Activated CD4-positive, CD25-positive, alpha-beta regulatory T cell treated with anti-CD3 and anti-CD28 coated beads, Interleukin-2, amount 50 U/mL, for 72 hours (primary cell): ENCODE measurements at places on chromosomes 1 and 21.

GRCh38 chr1:54342742-54343687, 63.2 kb downstream of the SSBP3 start:
- DNase-seq, result no peak

- DNase-seq, result no peak
These were observed 98.6 kb upstream of the PPP2R5A start for GRCh38 chr1:212186427-212187207.

DNA sequence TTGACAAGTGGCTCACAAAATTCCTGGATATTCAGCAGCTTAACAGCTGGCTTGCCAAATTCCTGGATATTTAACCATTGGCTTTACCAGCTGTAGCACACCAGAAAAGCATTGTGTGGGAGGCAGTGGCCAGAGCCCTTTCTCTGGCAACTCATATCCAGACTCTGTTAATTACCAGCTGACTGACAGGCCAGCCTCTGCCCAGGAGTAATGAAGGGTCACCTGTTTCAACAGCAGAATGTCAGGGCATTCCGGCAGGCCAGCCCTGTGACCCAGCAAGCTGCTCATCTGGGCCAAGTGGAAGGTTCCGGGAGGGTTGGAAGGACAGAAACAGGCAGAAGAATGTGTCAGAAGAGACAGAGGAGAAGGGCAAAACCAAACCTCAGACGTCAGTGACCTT, 35.2 kb upstream of the KIRREL1 start:
- DNase-seq, result no peak

DNA sequence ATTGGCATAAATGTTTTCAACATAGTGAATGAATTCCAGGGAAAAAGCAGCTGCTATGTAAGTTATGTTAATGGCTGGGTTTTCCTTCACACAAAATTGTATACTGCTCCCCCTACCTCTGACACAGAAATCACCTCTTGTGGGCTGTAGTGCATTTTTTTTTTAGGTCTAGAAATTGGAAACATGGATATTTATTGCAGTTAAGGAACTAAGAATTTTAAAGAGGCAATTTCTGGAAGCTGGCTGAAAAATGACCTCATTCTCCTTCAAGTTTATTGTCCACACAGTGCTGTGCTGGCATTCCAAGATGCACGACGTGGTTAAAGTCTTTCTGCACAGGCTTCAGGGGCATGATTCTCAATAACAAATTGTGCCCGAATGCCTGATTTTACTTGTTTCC, 1424.2 kb downstream of the MRPL39 start:
- DNase-seq, result no peak

DNA sequence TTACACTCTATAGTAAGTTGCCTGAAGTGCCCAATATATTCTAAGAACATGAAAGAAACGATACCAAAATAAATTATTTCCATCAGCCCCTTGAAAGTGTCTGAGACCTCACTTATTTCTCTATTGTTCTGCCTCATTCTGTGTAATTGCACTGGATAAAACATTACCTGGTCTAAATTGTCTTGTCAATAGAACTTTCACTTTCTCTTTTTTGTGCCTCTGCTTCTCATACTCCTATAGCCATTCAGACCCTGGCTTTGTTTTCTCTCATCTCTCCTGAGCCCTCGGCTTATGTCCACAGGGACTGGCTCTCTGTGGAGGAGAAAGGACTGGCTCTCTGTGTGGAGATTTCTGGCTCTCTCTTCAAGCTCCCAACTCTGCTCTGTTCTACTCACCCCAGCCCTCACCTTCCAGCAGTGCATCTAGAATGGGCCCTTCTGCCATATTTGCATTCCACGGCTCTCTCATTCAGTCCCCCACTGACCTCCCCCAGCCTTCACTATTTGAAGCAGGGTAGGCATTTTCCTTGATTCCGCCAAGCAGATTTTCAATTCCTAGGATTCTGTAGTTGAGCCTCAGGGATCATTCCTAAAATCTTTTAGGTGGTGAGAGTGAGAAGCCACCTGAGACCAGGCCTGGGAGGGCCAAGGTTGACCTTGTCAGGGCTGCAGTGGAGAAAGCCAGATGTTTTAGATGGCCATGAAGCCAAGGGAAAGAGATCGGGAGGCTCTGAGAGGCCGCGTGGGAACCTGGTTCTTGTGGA, 15.9 kb upstream of the GALNT2 start:
- DNase-seq, result no peak

DNA sequence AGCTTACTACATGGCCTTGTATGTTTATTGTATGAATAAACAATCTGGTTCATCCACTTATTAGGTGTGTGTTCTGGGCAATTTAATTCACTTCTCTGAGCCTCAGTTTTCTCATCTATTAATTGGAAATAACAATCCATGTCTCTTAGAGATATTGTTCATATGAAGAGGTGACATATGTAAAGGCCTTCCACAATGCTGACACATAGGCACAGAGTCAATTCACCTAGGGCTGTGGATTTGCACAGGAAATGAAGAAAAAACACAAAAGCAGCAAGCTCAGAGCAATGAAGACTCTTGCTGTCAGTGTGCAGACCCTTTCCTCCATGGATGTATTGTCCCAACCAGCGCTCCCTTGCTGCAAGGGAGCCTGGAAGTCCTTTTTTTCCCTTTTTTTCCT, 195.2 kb upstream of the CAMK1G start:
- DNase-seq, result no peak

DNA sequence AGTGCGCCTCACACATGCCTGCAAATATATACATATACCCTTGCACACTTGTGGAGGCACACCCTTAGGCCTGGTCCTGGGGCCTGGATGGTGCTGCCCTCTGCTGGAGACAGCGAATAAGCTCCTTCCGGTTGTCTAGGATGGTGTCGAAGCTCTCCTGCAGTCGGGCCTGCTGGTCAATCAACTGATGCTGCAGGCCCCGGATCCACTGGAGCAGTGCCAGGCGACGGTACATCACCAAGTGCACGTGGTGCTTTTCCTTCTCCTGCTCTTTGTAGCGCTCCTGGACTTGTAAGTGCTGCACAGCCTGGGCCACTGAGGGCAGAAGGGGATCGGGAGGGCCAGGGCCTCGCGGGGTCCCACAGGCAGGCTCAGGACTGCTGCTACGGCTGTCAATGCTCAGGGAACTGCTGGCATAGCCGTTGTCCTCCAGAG, 3.1 kb downstream of the C1orf216 start:
- DNase-seq, result peak; percentile 80

DNA sequence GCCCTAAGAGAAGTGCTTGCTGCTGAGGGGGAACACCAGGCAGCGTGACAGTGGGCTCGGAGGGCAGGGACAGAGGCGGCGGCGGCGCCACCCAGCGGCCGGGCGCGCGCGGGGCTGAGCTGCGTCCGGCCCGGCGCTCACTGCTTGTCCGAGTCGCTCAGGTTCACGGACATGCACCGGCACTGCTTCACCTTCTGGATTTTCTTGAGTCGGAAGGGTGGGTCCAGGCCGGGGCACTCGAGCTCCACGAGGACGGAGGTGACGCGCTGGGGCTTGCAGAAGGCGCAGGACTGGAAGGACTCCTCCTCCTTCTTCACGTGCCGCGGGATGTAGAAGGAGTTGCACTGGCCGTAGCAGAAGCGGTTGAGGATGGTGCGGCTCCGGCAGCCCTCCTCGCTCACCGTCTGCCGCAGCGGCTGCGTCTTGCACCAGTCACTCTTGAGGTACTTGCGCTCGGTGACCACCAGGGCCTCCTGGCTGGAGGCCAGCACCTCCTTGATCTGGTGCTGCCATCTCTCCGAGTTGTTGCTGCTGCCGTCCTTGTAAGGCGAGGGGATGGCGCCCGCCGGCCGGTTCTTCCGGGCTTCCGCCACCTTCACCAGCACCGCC, 119.0 kb downstream of the GREM2 start:
- DNase-seq, result no peak

DNA sequence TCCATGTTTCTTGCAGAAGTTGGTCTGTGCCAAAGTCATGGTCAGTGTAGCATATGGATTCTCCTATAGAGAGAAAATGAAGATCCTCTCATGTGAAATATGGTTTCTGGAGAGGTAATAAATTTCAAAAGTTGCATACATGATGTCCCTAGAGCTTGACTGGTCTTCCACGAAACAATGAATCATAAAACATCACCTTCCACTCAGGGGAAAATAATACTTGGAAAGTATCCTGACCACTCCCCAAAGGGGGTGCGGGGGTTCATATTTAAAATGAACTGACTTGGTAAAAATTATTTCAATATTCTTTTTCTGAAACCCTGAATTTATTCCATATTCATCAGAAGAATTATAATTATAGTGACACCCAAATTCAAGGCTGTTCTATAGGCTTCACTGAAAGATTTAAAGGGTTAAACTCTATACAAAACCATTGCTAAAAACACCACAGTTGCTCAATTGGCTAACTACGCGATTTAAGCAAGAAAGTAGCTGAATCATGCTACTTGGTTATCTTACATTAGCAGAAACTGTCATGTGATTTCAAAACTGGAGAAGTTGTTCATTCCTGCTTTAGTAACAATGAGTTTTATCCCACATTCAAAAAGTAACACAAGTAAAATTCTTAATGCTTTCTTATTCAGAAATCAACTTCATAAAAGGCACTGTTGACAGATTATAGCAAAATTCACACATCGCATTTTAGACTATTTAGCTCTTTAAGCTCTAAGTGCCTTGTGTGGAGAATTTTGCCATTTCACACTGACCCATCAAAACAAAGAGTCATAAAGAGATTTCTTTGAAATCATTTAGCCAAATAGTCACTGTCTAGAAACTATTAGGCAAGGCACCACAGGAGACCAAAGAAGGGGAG, 5.3 kb downstream of the CREG1 start:
- no peak for DNase-seq

DNA sequence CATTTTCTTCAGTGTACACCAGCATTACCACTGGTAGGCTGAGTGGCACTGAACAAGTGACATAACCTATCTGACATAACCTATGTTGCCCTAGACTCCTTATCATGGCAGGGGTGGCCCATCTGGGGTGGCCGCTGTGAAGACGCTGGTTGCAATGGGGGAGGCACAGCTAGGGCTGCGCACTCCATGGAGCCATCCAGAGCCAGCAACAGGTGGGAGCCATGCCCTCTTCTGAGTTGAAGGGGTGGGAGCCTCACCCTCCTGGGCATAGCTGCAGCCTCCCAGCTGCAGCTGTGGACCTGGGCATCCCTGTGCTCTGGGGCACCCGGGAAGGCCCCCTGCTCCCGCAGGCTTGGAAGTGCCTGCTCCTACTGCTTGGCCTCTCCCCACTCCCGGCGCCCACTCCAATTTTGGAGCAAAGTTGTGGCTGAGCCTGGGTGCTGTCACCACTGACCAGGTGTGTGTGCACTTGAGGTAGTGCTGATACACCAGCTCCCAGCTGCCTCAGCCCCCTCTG, 52.4 kb upstream of the NTPCR start:
- no peak for DNase-seq

DNA sequence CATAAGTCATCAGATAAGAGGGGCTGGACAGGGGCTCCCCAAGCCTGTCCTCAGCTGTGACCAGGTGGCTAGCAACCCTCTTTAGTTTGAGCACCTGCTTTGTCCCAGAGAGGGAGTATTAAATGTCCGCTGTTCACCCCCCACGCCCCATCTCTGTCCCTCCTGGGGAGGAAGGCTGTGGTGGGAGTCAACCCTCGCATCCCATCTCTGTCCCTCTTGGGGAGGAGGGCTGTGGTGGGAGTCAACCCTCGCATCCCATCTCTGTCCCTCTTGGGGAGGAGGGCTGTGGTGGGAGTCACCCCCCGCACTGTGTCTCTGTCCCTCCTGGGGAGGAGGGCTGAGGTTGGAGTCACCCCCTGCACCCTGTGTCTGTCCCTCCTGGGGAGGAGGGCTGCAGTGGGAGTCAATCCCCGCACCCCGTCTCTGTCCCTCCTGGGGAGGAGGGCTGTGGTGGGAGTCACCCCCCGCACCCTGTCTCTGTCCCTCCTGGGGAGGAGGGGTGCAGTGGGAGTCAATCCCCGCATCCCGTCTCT, 72.6 kb upstream of the ABCG1 start:
- no peak for DNase-seq

DNA sequence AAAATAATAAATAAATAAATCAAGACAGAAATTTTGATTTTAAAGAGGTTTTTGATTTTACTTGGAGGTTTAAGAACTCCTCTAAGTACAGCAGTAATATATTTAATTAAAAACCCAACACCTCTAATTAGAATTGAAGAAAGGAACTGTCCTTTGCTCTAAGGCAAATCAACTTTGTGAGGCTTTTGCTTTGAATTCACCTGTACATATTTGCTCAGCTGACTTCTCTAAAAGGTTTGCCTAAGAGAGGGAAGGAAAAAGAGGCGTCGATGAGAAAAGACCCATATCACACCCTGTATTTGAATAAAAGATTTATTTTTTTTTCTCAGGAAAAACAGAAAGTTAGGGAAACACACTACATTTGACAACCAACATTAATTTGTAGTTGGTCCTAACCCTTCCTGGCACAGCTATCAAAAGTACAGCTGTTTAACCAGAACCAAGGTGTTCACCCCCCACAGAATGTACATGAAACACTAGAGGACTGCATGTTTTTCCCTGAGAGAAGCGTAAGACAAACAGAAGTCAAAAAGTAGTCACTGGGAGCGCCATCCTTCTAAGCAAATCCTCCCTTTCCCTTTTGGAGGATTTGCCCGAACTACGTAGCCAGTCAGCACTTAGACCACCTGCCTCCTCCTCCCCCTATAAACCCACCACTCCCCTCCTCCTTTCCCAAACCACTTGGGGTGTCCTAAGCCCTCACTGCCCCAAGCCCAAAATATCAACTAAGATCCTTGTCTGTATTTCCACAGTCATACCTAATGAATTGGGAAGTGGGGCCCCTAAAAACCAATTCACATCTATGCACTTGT, 4.9 kb downstream of the MCL1 start:
- DNase-seq, result no peak
